NCI-H1930 (cell line): ENCODE measurements at places on chromosomes 3 and 15.

DNA sequence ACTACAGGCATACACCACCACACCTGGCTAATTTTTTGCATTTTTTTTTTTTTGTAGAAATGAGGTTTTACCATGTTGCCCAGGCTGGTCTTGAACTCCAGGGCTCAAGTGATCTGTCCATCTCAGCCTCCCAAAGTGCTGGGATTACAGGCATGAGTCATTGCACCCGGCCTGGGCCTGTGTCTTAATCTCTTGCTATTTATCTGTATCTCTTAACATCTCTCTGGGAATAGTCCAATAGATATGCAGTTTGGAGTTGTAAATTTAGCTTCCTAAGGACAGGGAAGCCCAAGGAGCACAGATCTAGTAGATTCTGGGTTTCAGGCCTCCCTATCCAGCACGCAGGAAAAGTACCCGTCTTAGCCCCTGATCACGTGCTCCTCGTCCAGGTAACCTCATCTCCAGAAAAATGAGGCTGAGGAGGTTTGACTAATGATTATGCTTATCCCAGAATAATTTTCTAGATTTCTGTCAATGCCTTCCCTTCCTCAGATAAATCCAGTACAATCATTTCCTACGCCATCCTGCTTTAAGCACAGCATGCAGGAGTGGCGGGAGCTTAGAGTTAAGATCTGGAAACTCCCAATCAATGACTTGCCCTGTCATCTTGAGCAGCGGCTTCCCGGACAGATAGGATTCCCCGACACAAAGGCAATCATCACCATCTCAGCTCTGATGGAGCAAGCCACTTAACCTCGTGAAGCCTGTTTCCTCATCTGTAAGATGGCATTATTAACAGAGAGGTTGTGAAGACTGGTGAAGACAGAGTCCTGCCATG, 12.3 kb upstream of the CTDSPL start:
- no peak for DNase-seq

DNA sequence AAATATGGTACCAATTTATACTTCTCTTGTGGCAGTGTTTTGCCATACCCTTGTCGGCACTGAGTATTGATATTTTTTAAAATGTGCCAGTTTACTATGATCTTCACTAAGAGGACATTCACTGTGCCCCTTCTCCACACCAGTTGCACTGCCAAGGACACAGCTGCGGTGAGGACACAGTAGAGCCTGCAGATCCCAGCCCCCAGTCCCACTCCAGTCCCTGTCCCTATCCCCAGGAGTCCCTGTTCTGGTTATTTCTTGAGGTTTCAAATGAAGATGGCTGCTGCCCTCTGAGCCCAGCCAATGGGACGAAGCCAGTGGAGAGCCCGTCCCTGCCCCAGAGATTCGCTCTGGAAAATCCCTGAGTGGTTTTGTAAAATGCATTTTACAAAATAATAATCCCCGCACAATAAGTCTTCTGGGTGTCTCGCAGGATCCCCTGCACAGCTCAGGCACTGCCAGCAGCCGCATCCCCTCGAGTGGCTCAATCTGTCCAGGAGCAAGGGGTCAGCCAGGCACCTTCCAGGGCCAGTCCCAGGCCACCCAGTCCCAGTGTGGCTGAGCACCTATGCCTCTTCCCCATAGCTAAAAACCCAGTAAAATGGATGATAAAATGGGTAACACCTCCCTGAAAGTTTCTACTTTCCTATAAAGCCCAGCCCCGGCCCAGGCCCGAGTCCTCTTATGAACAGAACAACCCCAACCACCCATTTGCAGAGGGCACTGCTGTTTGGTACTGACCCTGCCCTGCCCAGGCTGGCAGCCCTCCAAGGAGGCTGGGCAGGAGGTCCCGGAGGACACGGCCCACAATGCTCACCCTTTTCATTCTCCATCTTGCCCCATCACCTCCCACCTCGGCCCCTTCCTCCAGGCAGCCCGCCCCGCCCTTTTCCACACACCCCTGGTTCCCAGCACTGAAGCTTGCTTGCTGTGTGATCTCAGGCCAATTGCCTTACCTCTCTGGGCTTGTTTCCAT, 91.1 kb downstream of the VGLL4 start:
- DNase-seq = no peak

DNA sequence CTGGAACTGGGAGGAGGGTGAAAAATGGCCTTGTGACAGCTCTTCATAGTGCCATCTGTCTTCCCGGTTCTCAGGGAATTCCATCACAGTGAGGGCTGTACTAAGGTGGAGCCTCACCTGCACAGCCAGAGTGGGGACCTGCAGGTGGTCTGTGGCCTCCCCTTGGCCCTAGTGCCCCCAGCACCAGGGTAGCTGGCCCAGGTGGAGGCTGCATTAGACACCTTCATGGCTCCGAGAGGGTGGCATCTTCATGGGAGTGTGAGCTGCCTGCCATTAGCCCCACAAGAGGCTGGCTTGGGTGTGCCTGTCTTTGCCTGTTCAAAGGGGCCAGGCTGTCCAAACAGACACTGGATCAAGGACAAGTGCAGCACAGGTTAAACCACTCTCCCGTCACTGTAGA, 95.5 kb upstream of the PRR23E start:
- no peak for DNase-seq

DNA sequence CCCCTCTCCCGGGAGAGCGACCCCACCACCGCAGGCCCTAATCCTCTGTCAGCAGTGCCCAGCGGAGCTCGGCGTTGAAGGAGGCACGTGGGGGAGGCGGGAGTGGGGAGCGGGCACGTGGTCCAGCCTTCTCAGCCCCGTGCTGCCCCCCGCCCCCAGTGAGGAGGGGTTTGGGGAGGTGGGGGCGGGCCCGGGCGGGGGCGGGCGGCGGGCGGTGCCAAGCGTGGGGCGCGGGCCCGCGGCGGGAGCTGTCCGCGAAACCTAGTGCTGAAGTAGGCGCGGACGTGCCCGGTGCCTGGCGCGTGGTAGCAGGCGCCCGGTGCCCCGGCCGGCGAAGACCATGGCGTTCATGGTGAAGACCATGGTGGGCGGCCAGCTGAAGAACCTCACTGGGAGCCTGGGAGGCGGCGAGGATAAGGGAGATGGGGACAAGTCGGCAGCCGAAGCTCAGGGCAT, at the start of gene CPLX3:
Gene CPLX3 (plus strand): TSS at position 264 of the 456 bp plus-strand sequence. CDS start 77 bp downstream, at position 341.
- DNase-seq = no peak

- no peak for DNase-seq
Measured at GRCh38 chr3:132311841-132312240, 5.4 kb upstream of the ACP3 start.

DNA sequence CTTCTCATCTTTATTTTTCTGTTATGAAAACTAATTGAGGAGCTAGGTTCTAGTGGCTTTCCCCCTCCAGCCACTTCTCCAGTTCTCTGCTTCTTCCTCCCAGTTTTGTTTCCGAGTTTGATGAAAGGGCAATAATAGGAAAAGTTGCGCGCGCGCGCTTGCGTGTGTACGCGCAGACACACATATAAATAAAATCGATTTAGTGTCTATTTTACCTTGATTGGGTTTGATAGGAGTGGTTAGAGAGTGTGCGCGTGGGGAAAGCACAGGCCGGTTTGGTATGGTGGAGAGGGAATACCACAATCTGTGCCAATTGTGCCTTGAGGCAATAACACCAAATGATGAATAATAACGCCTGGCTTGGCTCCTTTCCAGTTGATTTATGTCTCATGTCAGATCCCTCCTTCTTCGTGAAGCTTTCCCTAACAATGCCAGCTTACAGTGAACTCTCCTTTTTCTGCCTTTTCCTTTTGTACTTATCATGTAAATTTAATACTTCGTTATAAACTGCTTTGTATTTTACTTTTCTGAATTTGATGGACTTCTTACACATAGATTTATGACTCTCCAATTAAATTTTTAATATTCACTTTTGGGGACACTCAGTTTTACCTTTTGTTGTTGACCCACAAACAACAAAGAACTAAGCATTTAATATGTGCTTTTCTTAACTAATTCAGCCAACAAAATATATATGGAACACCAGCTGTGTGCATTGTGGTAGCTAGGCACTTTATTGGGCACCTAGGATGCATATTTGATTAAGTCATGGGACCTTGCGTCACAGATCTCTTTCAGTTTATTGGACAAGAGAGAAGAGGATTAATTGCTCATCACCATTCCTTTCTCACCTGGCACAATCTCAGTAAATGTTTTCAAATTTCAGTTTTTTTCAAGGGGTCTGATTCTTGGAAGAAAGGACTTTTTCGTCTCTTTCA, 1.7 kb downstream of the TIPARP start:
- no peak for DNase-seq

DNA sequence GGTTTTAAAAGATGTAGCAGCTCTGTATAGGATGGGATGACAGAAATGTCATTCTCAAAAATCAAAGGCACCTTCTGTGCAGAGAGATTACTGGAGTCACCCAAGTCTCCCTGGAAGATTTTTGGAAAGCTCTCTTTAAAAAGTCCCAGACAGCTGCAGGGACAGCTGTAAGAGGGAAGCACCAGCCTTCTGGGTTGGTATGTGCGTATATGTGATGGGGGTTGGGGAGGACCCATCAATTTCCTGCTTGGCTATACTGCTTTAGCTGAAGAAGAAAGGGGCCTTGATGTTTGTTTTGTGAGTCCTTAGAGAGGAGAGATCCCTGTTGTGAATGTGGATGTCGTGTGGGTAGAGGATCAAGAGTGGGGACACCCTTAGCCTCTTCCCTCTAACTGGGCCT, 5.4 kb upstream of the SEC11A start:
- no peak for DNase-seq

- DNase-seq = no peak
Measured at GRCh38 chr3:115500795-115501194, 122.5 kb upstream of the GAP43 start.

- DNase-seq = no peak
Measured at GRCh38 chr15:67120839-67121643, 55.6 kb downstream of the SMAD3 start.

GRCh38 chr3:3288255-3288654, 108.8 kb upstream of the CRBN start:
- no peak for DNase-seq

- DNase-seq = no peak
Measured at GRCh38 chr3:177499779-177500423, 302.6 kb upstream of the TBL1XR1 start.

GRCh38 chr3:33791477-33792166, 6.8 kb upstream of the PDCD6IP start:
- DNase-seq = no peak

DNA sequence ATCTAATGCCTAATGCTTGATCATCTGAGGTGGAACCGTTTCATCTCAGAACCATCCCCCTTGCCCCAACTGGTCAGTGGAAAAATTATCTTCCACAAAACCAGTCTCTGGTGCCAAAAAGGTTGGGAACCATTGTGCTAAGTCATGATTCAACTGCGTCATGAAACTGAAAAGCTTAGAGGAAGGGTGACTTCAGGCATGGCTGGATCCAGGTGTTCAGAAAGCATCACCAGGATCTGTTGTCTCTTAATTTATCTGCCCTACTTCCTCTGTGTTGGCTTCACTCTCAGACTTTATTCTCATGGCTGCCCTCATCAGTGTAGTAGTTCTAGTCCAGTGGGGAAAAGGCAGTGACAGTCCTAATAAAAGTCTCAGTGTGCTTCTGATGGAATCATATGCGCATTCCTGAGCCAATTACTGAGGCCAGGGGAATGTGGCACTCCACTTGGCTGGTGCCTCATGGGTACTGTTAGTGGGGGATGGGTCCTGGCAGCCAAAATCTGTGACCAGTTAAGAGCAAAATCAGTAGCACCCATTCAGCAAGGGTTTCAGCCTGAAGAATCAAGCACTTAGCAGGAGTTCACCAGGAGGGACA, 110.3 kb downstream of the WNT5A start:
- no peak for DNase-seq

DNA sequence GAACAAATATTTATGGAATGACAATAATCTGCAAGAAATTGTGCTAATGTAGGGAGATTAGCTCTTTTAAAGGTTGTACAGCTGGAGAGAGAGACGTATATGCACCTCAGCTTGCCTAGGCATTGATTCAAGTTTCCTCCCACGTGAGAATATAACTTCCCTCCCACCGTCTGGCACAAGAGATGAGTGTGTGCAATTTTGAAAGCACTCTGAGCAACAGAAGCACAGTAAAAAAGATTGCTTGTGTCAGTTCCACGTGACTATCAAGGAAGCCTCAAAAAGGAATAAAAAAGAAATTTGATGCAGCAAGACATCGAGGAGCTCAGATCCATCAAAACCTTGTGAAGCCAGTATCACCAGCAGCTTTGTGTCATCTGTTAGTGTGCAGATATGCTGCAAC, 435.3 kb downstream of the TUSC7 start:
- no peak for DNase-seq

DNA sequence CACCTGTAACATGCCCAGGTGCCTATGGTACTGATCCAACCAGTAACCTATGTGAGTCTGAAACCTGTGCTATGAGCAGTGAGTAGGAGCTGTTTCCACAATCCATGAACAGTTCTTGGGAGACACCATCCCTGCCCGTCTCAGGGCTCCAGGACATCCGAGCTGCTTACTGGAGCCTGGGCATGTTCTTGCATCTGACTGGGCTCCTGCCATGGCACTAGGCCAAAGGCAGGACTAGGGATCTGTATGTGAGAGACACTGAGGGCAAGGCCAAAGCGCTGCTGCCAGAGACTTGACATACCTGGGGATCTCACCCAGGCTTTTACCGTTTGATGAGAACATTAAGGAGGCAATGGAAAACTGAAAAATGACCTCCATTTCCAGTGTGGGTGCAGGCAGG, 59.8 kb downstream of the WDR76 start:
- DNase-seq = no peak

GRCh38 chr15:69931156-69931555, 166.6 kb downstream of the TLE3 start:
- no peak for DNase-seq
